ENCODE measurements at places on chromosomes 5 and 9. TPM values are rescaled to one million over a fixed set of nuclear protein-coding genes. Genes with fewer than 3 reads are reported as not detected.

Gene NSD1
- total RNA-seq, result 50.2 TPM

Gene ALDOB
- not detected for total RNA-seq

Gene CDO1
- 0.67 TPM for total RNA-seq

Gene CHSY3
- total RNA-seq, result not detected

Gene SGCD
- total RNA-seq, result not detected

Gene HTR1A
- not detected for total RNA-seq

Gene KIAA1958
- 7.6 TPM for total RNA-seq

Gene PTPRD
- not detected for total RNA-seq

Gene IL4
- total RNA-seq, result not detected

Gene PCA3
- not detected for total RNA-seq

DNA sequence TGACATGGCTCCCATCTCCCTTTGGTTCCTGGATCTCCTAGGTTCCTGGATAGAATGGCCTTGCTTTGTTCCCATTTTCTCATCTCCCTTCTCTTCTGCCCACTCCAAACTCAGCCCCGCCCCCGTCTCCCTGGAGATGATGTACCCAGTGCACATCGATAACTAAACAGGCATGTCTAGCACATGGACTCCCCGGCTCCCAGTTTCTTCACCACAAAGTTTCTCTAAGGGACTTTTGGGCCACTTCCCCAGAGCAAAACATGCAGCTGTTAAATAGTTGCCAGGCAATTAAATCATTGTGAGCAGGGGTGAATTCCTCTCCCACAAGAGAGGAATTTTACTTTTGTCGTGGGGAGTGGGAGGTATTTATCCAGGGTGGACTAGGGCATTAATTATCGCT is 259.0 kb downstream of the GADD45G start:
- no peaks in the 10 kb centered on the region for H3K36me3 ChIP-seq
- H3K4me1 ChIP-seq, result no peaks in the 10 kb centered on the region

DNA sequence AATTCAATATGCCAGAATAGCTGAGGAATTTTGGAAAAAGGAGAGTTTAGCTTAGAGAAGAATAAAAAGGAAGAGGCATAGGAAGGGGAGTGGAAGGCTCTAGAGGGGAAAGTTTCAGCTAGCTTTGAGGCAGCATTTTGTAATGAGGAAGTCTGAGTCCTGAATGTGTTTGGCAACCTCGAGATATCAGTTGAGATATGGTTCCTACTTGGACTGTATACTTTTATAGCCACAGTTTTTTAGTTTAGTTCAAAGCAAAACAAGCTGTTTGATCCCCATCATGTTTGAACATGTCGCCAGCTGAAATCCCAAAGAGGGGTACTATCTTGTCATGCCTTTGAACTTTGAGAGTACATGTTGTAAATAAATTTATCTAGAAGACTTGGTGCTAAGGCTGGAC is 559.0 kb upstream of the FTMT start:
- no peaks in the 10 kb centered on the region for H3K36me3 ChIP-seq
- no peak for DNase-seq
- no peak overlapping the region for H3K27ac ChIP-seq
- no peaks in the 10 kb centered on the region for H3K27me3 ChIP-seq
- no peaks in the 10 kb centered on the region for H3K4me1 ChIP-seq

DNA sequence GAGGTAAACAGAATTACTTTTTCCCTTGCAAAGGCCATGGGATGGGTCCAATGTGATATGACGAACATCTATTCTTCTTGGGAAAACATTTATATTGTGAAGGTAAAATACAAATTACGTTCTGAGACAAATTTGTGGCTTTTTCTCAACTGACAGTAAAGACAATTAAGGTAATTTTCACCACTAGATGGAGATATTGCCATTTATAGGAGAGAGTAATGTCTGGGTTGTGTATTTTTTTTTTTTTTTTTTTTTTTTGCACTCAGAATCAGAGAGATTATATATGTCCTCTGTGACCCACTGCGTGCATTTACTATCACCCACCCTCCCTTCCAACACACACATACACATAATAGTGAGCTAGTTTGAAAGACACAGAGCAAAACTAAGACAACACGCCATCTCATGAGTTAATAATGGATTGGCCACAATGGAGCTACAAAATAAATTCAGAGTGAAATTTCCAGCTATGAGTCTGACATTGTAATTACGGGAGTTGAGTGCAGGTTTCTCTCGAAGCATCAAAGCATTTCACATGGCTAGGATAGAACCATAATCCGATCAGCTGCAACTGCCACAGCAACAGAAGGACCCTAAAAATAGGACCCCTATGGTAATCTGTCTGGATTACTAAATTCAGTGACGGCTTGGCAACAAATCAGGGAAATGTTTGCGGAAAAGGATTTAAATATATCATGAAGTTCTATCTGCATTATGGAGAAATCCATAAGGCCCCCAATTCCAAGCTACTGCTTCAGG is 49.2 kb downstream of the ANXA1 start:
- no peaks in the 10 kb centered on the region for H3K36me3 ChIP-seq
- no peak for DNase-seq
- H3K4me1 ChIP-seq, result no peaks in the 10 kb centered on the region
- H3K27ac ChIP-seq, result no peak overlapping the region

- no peaks in the 10 kb centered on the region for H3K27me3 ChIP-seq
- no peaks in the 10 kb centered on the region for H3K36me3 ChIP-seq
- no peak overlapping the region for H3K27ac ChIP-seq
- no peaks in the 10 kb centered on the region for H3K4me1 ChIP-seq
- H3K4me3 ChIP-seq, result no peak overlapping the region
Measured at GRCh38 chr9:14193328-14193990, 120.5 kb downstream of the NFIB start.

- DNase-seq, result no peak
- no peaks in the 10 kb centered on the region for H3K4me1 ChIP-seq
- no peak overlapping the region for H3K4me3 ChIP-seq
- peaks cover 9% of the 10 kb centered on the region for H3K27me3 ChIP-seq
Measured at GRCh38 chr5:73395256-73395655, 53.3 kb downstream of the FOXD1 start.

- no peaks in the 10 kb centered on the region for H3K4me1 ChIP-seq
- no peak overlapping the region for H3K27ac ChIP-seq
- H3K36me3 ChIP-seq, result no peaks in the 10 kb centered on the region
- no peak overlapping the region for H3K4me3 ChIP-seq
Measured at GRCh38 chr9:37961351-37961750, 57.4 kb upstream of the SLC25A51 start.

DNA sequence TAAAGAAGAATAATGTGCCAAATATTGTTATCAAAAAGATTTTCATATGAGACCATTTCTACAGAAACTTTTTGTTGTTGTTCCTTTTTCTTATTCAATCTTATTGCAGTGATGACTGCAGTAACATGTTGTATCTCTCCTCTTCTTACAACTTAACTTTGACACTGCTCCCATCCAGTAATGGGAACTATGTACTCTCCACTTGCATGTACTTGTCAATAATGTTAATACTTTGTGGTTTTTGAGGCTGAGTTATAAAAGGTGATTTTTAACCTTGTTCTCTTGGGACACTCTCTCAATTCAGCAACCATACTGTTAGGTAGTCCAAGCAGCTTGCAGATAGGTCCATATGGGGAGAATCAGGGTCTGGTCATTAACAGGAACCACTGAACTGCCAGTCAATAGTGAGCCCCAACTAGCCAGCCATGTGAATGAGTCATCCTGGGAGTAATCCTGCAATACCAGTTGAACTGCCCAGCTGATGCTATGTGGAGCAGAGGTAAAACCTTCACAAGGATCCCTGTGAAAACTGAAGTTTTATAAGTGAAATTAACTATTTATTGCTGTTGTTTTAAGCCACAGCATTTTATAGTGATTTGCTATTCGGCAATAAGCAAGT is 199.6 kb upstream of the DAB2 start:
- peaks cover 13% of the 10 kb centered on the region for H3K27me3 ChIP-seq
- DNase-seq, result no peak
- no peaks in the 10 kb centered on the region for H3K4me1 ChIP-seq
- H3K4me3 ChIP-seq, result no peak overlapping the region

DNA sequence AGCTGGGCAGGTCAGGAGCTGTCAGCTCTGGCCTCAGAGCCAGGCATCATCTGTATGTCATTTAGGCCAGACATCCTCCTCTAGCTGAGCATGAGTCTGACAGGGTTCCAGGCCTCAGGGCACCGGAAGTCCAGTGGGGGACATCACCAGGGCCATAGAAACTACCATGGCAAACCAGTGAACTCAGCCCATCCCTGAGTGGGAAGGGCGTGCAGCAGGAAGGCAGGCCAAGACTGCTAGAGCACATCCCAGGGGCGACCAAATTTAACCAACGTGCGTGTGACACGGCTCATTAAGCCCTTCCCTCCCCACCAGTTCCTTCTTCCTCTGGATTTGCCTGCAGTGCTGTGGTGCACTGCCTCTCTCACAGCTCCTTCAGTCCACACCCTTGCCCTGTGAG is 75.9 kb downstream of the COL27A1 start:
- H3K36me3 ChIP-seq, result no peaks in the 10 kb centered on the region
- no peak overlapping the region for H3K27ac ChIP-seq
- no peak for DNase-seq
- peaks cover 2% of the 10 kb centered on the region for H3K4me1 ChIP-seq
- no peak overlapping the region for H3K4me3 ChIP-seq

GRCh38 chr5:17829456-17829855 is 195.2 kb downstream of the TAF11L14 start:
- H3K4me3 ChIP-seq, result no peak overlapping the region
- H3K4me1 ChIP-seq, result no peaks in the 10 kb centered on the region
- no peak for DNase-seq
- no peaks in the 10 kb centered on the region for H3K27me3 ChIP-seq

GRCh38 chr5:107937651-107938355 is 267.1 kb upstream of the EFNA5 start:
- no peak overlapping the region for H3K4me3 ChIP-seq
- H3K27me3 ChIP-seq, result no peaks in the 10 kb centered on the region
- H3K36me3 ChIP-seq, result peaks cover 8% of the 10 kb centered on the region
- no peak for DNase-seq

GRCh38 chr5:10168254-10168653 is 81.4 kb downstream of the ATPSCKMT start:
- no peaks in the 10 kb centered on the region for H3K4me1 ChIP-seq
- no peak for DNase-seq
- H3K4me3 ChIP-seq, result no peak overlapping the region
- H3K27ac ChIP-seq, result no peak overlapping the region
- no peaks in the 10 kb centered on the region for H3K27me3 ChIP-seq

- H3K27ac ChIP-seq, result no peak overlapping the region
- H3K36me3 ChIP-seq, result no peaks in the 10 kb centered on the region
- H3K4me3 ChIP-seq, result no peak overlapping the region
- no peaks in the 10 kb centered on the region for H3K27me3 ChIP-seq
Measured at GRCh38 chr5:158423623-158424200, 564.8 kb upstream of the CLINT1 start.
